ENCODE measurements at places on chromosomes 5 and 9. TPM values are rescaled to one million over a fixed set of nuclear protein-coding genes. Genes with fewer than 3 reads are reported as not detected.
A peak's percentile ranks its signal among the peaks of the same experiment; 100 is the strongest.

GRCh38 chr9:126216826-126217225, 109.8 kb upstream of the MVB12B start:
- no peak for DNase-seq

- DNase-seq: no peak
Observed at GRCh38 chr5:58849921-58850667, 267.2 kb downstream of the RAB3C start.

DNA sequence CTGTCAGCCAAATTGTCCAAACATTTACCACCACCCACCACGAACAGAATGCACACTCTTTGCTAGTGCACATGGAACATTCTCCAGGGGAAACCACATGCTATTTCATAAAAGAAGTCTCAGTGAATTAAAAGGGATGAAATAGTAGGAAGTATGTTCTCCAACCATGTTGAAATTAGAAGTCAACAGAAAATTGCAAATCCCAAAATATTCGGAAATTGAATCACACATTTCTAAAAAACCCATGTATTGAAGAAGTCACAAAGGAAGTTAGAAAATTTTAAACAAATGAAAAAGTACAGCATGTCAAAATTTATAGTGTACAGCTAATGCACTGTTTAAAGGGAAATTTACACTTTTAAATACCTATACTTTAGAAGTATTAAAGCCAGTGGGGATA, 50.8 kb downstream of the TGFBR1 start:
- no peak for DNase-seq

GRCh38 chr9:128145536-128145935, 3.7 kb upstream of the LCN2 start:
- DNase-seq: no peak

GRCh38 chr9:129284607-129285291, 106.7 kb upstream of the IER5L start:
- peak; percentile 47 for DNase-seq

DNA sequence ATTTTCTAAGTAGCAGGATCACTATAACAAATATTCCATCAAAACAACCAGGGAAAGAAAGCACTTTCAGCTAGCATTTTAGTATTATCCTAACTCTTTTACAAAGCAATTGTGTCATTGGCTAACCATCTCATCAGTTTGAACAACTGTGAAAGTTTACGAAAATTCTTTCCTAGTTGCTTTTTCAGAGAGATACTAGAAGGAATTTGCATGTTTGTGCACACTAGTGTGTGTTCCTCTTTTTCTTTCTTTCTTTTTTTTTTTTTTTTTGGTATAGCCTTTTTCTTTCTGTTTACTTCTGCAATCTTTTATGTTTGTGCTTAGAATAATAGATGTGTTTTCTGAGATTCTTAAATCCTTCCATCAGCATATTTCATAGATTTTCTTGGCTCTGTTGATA, 124.7 kb upstream of the SEMA6A start:
- DNase-seq: no peak

- no peak for DNase-seq
Observed at GRCh38 chr9:138075961-138076649, 198.5 kb downstream of the CACNA1B start.

GRCh38 chr5:84622461-84622860, 237.8 kb upstream of the EDIL3 start:
- DNase-seq: no peak

- no peak for DNase-seq
Observed at GRCh38 chr9:8365029-8365428, 565.5 kb upstream of the DMAC1 start.

GRCh38 chr5:137113161-137113560, 386.0 kb downstream of the SPOCK1 start:
- DNase-seq: no peak

DNA sequence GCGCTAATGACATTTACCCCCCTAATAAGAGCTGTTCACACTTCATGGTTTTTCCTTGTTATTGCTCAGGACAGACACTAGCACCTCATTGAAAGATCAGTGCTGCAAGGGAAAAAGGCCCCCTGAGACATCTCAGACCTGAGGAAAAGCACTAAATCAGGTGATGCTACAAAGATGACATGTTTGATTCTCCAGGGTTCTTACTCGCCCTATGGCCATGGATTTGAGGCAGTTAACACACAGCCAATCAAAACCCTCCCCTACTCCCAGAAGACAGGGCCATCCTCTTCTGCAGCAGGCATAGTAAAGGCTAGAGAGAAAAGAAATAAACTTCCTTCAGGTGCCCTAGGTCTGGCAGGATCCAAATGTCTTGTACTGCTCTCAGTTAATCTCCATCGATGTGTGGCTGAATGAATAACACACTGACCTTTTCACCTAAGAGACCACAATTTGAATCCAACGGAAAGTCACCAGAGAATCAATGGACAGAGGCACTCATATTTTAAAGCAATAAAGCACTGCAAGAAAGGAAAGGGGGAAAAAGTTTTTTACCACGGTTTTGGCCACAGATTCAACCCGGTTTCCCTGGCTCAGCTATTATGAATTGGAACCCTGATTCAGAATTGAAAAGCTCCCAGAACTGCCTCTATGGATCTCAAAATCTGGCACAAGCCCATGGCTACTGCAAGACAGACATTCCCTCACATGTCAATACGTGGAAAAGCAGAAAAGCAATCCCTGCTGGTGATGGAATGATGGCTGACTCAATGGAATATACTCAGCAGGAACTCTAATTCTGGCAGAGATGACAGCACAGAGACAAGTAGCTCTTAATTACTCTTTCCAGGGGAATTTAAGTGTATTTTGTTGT, 329.5 kb downstream of the BNC2 start:
- DNase-seq: no peak

- DNase-seq: no peak
Observed at GRCh38 chr5:2575871-2576270, 175.6 kb downstream of the IRX2 start.

The NUTM2G gene
- total RNA-seq: not detected

The CTNND2 gene
- 1.7 TPM for total RNA-seq

The ADAMTS12 gene
- total RNA-seq: 7.6 TPM

The C5orf15 gene
- 35.8 TPM for total RNA-seq

The SGCD gene
- total RNA-seq: 6.9 TPM

The RNF44 gene
- 24.6 TPM for total RNA-seq

The TRIM52 gene
- 17.2 TPM for total RNA-seq

The GGTA1 gene
- total RNA-seq: 18.4 TPM

The ORM2 gene
- not detected for total RNA-seq

The ITK gene
- total RNA-seq: 15.7 TPM

The ACO1 gene
- total RNA-seq: 23.6 TPM

The C9orf50 gene
- not detected for total RNA-seq

The FOXI1 gene
- total RNA-seq: not detected

All from vagina (tissue), 2 donors.